Activated naive CD4-positive, alpha-beta T cell (primary cell): ENCODE measurements at places on chromosomes 2 and 18.

GRCh38 chr2:9596621-9597311, 34.0 kb downstream of the YWHAQ start:
- no peak for DNase-seq

- no peak for DNase-seq
Observed at GRCh38 chr2:181120625-181121024, 140.2 kb downstream of the UBE2E3 start.

- no peak for DNase-seq
Observed at GRCh38 chr2:1788478-1788959, 44.2 kb upstream of the PXDN start.

DNA sequence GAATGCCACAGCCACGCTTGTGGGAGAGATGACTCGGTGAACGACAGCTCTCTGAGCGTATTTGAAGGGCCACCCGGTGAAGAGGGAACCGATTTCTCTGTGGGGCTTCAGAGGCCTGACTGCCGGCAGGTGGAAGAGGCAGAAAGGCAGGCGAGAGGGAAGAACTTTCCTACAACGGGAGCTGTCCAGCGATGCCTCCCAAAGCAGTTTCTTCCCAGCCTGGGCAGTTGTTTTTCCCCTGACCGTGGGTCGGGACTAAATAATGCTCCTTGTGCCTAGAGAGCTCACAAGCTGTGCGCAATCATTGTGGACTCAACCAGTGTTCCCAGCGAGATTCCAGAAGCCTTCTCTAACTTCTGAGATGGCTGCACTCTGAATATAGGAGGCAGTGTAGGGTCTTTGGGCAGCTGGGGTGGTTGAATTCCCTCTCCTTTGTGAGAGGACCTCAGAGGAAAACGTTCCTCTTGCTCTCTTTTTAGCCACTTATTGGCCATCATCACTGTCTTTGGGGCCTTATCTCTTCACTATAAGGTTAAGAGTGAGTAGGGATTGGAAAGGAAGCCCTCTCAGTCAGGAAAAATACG, 710 bp downstream of the SEC11C start:
- DNase-seq, result no peak

DNA sequence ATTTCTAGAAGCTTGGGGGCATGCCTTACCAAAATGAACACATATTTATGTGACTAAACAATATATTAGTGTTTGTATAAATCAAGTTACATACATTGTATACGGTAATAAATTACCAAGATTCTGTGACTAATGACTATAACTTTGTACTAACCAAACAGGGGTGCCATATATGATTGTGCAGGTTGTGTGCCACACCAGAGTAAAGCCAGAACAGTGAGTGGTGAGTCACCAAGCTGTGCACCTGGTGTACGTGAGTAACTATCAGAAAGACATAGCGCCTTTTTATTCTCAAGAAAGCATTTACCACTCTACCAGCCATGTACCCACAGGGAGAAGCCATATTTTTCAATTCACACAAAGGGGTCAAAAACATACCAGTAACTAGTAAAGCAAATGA, 453.2 kb upstream of the PIK3C3 start:
- no peak for DNase-seq

DNA sequence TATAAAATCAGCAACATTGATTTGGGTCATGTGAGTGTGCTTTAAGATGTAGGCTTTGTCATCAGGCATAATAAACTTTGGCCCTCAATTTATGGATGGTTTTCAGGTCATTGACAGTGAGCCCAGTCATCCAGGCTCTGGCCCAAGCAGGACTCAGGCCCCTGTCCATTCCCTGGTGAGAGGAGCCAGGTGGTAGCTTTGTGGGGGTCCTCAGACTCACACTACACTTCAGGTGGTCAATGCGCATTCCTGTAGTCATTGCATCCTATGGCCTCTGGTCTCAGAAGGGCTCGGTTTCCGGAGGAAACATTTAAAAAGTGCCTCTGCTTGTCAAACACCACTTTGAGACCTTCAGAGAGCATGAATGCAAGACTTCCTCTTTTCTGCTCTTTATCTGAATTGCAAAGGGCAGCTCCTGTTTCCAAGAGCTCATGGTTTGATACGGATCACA, 20.2 kb downstream of the LGALSL start:
- DNase-seq, result no peak

DNA sequence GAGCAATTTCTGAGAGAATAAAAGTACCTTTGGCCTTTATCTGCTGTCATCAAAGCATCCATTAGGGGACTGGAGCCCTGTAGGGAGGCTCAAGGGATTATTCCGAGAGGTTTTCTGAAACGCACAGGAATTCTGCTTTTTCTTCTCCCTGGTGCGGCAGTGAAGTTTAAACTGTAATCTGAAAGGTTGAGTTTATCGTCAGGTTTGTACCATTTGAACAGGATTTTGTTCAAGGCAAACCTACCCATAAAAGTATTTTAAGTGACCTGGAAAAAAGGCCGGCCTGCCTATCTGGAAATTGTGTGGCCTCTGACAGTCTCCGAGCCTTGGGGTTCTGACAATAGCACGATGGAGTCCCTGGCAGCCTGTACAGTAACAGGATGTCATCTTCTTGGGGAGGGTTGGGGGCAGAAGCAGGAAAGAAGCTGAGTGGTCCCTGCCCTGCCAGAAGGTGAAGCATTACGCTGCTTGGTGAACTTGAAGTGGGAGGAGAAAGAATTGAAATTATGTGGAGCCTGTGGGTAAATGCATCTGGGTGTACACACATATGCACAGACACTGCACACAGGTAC, 272.0 kb downstream of the CYRIA start:
- DNase-seq, result no peak

GRCh38 chr2:55459279-55459678, 39.6 kb upstream of the CCDC88A start:
- no peak for DNase-seq

- DNase-seq, result no peak
Observed at GRCh38 chr18:58975781-58976180, 111.1 kb downstream of the ZNF532 start.

- no peak for DNase-seq
Observed at GRCh38 chr2:43605079-43605655, 9.3 kb upstream of the THADA start.

GRCh38 chr2:70118798-70119454, 31.6 kb downstream of the PCBP1 start:
- DNase-seq, result no peak

DNA sequence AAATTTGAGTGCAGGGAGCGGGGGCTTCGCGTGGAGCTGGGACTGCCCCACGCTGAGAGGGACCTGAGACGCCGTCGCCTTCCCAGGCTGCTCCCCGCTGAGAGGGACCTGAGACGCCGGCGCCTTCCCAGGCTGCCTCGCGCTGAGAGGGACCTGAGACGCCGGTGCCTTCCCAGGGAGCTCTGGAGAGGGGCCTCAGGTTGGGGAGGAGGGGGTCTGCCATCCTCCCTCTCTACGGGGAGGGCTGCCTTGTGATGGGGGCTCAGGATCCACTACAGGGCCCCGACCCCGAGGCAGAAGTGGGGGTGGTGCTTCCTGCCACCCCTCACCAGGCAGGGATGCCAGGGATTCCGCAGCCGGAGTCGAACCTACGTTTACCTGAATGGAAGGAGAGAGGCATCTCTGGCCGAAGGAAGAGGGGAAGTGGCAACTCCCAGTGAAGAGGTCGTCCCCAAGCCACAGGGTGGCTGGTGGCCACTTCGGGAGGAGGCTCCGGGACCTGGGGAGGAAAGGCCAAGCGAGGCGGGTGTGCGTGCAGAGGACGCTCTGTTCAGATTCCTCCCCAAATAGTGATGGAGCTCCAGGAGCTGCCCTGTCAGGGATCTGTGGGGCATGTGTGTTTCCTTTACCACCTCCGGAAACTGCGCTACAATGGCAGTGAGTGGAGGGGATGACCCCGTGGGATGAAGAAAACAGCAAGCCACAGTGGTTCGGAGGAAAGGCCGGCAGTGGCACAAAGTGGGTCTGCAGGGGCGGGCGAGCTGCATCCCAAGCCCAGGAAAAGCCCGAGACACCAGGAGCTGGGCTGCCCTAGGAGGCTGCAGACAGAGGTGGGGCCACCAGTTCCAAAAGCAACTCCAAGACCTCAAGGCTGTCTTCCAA, 108.2 kb upstream of the CTDP1 start:
- DNase-seq, result no peak

- no peak for DNase-seq
Observed at GRCh38 chr2:194062401-194062800, 1594.6 kb upstream of the SLC39A10 start.

GRCh38 chr18:49757513-49758262, 55.6 kb downstream of the ACAA2 start:
- DNase-seq, result no peak

DNA sequence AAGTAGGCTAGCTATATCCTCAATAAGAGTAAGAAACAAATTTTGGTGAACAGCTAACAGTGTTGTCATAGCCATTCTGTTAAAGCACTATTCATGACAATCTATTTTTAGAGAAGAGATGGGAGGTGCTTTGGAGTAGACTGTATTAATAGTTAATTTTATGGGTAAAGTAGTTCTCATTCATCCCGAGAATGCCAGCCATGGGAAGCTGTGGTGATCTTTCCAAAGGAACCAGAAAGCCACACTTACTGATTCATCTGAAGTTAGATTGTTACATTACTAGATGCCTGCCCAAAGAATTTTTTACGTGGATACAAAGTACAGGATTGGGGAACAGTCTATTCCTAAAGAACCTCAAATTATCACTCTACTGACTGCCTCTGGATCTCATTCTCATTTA, 74.6 kb downstream of the ZRANB3 start:
- DNase-seq, result no peak

GRCh38 chr2:37454851-37455762, 110.7 kb downstream of the QPCT start:
- DNase-seq, result no peak

GRCh38 chr2:236402033-236402790, 138.0 kb upstream of the ASB18 start:
- DNase-seq, result no peak

DNA sequence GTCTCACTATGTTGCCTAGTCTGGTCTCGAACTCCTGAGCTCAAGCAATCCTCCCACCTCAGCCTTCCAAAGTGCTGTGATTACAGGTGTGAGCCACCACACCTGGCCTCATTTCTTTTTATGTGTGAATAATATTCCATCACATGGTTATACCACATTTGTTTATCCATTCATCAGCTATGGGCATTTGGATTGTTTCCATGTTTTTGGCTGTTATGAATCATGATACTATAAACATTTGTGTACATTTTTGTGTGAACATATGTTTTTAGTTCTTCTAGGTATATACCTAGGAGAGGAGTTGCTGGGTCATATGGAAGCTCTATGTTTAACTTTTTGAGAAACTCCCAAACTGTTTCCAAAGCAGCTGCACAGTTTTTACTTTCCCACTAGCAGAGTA, 24.4 kb downstream of the PKP4 start:
- no peak for DNase-seq

GRCh38 chr2:151757861-151758260, 23.6 kb upstream of the NEB start:
- DNase-seq, result no peak

- DNase-seq, result no peak
Observed at GRCh38 chr2:1814616-1815015, 70.3 kb upstream of the PXDN start.

- DNase-seq, result no peak
Observed at GRCh38 chr2:231351648-231352047, 43.9 kb upstream of the B3GNT7 start.

- DNase-seq, result no peak
Observed at GRCh38 chr2:64748561-64748960, 94.8 kb upstream of the SERTAD2 start.

- no peak for DNase-seq
Observed at GRCh38 chr18:49227441-49228165, 232.8 kb downstream of the DYM start.

- no peak for DNase-seq
Observed at GRCh38 chr2:75603477-75603876, 42.7 kb upstream of the EVA1A start.

DNA sequence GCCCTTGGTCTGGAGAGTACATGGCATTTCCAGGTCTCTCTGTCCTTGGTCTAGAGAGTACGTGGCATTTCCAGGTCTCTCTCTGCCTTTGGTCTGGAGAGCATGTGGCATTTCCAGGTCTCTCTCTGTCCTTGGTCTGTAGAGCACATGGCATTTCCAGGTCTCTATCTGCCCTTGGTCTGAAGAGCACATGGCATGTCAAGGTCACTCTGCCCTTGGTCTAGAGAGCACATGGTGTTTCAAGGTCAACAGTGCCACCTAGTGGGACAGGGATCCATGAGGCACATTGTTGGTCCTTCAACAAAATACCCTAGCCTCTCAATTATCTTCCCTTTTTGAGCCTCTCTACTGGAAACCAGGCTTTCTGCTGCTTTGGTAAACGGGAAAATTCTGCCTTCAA, 250.2 kb downstream of the OTX1 start:
- no peak for DNase-seq
